Coronary artery (tissue), 2 donors: ENCODE measurements at places on chromosomes 3 and 15.

- no peak for DNase-seq
Measured at GRCh38 chr3:77539014-77539413, 499.1 kb downstream of the ROBO2 start.

DNA sequence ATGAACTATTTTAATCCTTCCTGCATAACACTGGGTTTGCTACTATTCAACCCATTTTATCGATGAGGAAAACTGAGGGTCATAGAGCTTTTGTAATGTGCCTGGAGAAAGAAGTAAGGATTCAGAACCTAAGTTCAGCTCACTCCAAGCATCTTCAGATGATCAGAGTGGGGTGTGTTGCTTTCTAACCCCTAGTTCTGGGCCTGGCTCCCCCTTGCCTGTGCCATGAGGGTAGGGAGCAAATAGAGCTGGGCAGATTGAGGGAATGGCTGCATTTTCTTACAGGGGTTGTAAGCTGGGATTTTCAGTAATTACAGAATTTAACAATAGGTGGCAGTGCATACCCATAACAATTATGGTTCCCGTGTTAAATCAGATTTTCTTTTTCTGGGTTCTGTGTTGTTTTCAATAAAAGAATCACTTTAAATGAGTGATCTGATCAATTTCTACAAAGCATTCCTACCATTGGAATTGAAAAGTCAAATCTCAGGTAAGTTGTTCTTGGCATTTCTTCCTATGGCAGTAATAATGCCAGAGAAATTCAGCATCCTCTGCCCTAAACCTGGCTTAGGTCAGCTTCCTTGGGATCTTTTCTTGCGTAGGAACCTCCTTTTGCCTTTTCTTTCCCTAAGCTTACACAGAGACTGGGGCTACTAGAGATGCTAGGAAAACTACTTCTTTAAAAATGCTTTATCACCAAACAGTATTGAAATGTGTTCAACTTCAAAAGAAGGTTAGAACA lies 103.8 kb upstream of the IL12A start:
- no peak for DNase-seq

DNA sequence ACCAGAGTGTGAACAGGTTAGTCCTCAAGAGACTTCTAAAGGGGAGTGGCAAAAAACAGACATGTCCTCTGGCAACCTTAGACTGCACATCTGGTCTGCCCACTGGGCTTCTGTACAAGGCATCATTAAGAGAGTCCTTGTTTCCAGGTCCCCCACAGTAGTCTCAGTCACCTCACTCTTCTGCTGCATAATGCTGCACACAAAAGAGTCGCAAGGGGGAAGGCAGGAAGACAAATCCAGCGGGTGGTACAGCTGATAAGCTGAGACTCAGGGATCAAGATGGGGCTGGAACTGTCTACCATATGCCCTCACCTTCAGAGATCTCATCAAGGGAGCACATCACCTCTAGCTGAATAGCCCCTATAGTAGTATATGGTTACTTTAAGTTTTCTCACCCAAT lies 27.4 kb upstream of the RPS17 start:
- DNase-seq: no peak

DNA sequence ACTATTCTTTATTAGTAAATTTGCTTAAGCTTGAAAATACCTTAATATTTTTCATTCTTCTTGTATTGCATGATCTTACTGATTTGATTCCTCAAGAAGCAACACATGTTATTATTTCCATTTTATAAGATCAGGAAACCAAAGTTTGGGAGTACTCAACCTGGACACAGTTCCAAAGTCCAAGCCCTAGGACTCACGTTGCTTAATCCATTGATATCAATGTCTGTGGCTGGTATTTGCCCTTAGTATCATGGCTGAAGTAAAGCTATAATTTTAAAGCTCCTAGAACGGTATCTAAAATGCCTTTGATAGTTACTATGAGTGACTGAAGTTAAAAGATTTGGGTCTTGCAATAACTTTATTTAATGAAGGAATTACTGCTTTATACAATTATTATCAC lies 1045.3 kb downstream of the TUSC7 start:
- DNase-seq: no peak
